ENCODE measurements at places on chromosomes 16 and 17. TPM values are rescaled to one million over a fixed set of nuclear protein-coding genes. Genes with fewer than 3 reads are reported as not detected.

Gene C16orf86
- total RNA-seq: 1.8 TPM

Gene SLC2A4
- not detected for total RNA-seq

Gene HES7
- total RNA-seq: 10.0 TPM

DNA sequence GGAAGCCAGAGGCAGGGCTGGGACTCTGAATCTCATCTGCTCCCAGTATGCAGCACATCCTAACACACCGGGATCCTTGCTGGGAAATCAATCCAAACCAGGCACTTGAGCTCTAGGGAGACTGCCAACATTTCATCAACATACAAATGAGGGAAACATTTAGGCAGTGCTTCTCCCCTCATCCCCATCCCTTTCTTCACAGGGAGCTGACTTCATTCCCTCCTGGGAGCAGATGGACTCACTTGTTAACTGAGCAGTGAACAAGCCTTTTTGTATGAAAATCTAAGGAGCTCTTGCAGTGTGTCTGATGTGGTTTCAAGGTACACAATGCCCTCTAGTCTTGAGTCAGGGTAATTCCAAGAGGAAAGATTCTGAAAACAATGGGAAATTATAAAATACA, 96.3 kb downstream of the TMEM114 start:
- ATAC-seq: no peak

Gene VASN
- total RNA-seq: 0.29 TPM

GRCh38 chr17:609232-609810, 105.3 kb downstream of the VPS53 start:
- no peak for ATAC-seq

GRCh38 chr17:73547790-73548189, 96.5 kb downstream of the SDK2 start:
- no peak for ATAC-seq

Gene MAPT
- 4.9 TPM for total RNA-seq

GRCh38 chr16:87979352-87979751, 28.1 kb downstream of the BANP start:
- no peak for ATAC-seq

Gene OTOA
- 0.16 TPM for total RNA-seq

Gene SEZ6
- total RNA-seq: not detected

DNA sequence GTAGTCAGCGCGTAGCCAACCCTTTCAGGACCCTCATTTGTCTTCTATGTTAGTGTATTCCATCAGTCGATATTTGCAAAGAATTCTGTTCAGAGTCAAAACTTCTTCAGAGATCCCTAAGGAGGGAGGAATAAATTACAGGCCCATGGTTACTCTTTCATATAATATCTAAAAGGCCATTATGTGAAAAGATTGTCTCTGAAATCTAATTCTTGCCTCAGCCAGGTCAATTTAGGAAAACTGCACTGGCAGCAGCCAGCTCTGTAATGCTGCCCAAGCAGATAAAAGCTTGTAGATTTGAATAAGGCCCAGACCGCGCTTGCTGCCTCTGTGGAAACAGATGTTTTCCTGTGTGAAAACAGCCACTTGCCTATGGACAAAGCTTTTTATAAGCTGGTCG, 379.8 kb downstream of the CNTNAP4 start:
- ATAC-seq: no peak

DNA sequence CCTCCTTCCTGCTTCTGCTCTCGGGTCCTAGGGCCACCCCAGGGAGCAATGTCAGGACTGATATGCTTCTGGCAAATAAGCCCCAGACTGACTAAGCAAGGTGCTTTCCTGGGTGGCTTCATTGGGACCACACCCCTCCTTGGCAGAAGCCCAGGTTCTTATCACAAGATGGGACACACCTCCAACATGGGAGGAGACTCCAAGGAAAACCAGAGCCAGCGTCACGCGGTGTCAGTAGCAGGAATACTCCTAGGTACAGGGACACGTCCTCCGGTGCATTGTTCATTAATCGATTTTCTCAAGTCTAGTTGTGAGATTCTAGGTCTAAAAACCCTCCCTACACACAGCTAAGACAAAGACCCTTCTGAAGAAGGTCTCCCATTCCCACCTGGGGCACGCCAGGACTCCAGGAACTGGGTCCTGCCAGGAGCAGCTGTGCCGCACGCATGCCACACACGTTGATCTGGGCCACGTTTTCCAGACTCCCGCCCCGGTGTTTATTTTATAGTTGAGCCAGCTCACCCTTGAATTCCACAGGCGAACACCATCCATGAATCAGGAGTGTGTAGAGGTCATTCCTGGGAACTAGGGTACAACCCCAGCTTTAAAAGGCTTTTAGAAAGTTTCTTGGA, 30.8 kb downstream of the FA2H start:
- no peak for ATAC-seq

Gene PRSS36
- total RNA-seq: 1.1 TPM

- ATAC-seq: peak; percentile 72
These were observed at the start of gene HSD11B2 for GRCh38 chr16:67430977-67431774. Gene HSD11B2, plus strand, starts transcription at chr16:67431121. Its CDS starts 128 bp downstream, at chr16:67431249.

- ATAC-seq: no peak
These were observed 492.1 kb downstream of the CDH8 start for GRCh38 chr16:61544165-61544564.

DNA sequence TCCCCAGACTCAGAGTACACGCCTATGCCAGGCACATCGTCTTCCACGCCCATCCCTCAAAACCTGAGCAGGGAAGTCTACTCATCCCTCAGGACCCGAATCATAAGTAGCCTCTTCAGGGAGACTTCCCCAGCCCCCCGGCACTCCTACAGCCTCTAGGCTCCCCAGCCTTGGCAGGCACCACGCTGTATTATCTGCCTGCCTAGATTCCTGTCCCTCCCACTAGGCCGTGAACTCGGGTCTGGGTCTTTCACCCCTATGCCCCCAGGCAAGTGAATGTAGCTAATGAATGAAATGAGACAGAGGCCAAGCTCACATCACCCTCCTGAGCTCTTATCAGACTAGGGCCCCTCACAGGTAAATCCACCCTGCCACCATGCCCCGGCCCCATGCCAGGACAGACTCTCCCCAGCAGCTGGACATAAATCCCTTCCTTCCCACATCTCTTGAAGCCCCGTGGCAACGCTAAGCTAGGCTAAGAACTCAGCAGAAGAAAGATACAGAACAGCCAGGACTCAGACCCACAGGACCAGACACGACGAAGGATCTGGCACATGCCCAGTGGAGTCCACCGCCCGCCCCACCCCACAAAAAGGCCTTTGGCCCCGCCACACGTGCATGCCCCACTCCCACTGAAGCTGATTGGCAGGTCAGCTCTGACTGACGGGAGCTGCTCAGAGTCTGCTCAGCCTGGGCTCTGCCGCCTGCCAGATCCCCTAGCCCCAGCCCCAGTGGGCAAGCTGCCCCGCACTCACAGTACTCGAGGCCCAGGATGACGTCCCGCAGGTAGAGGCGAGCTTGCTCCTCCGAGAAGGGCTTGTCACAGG, 13.0 kb downstream of the CAMKK1 start:
- no peak for ATAC-seq

DNA sequence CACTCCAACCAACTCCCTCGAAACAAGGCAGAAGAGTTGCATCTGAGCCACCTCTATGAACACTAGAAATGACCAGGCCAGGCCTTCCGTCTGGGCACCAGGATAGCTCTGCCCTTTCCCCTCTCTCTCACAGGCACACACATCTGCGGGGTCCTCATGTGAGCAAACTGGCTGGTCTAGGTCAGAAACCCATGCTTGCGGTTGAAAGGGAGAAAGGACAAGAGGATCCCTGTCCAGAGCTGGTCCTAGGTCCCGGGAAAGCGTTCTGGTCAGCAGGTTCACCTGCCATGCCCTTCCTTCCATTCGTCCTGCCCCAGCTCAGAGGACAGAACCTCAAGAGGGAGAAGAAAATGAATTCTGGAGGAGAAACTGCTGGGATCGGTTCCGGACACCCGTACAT, 2.7 kb downstream of the MNT start:
- no peak for ATAC-seq

Gene GINS2
- 39.1 TPM for total RNA-seq

DNA sequence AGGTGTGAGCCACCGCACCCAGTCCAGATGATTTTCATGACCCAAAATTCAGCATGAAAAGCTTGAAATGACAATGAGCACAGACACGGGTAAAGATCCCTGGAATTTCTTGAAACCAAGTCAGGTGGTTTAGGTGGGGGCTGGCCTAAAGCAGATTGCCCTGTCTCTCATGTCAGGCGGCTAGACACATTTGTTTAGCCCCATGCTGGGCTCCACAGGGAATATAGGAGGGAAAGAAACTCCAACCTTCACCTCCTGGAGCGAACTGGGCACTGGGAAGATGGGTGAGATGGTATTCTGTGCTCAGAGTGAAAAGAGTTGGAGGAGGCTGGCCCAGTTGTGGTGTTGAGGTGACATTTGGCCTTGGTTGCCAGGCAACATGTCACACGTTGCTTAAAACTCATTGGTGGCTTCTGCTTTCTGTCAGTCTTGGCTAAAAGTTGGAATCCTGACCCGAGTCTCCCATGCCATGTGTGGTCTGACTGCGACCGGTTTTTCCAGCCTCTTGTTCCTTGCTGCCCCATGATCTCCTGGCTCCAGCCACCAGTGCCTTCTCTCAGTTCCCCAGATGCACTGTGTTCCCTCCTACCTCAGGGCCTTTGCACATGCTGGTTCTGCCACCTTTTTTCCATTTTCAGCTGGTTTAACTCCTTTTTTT, 113.7 kb downstream of the ABCC6 start:
- no peak for ATAC-seq

GRCh38 chr17:64686705-64687104, 24.6 kb upstream of the SMURF2 start:
- no peak for ATAC-seq

DNA sequence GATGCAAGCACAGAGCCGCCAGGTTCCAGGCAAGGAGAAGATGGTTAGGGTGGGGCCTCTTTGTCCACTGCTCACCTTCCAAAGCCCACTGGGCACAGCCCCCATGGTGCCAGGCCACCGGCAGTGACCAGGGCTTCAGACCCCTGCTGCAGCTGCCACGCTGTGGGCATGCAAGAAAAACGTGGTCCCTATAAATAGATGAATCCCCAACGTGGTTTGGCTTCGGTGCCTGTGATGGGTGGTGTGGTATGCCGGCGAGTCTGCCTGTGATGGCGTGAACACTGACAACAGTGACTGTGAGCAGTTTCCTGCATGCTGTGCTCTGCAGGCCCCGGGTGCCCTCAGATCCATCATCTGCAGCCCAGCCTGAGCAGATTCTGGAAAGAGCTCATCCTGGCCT, 36.6 kb downstream of the RAB11FIP4 start:
- no peak for ATAC-seq
